Stimulated activated CD8-positive, alpha-beta memory T cell treated with anti-CD3 and anti-CD28 coated beads, Interleukin-4, amount 100 ng/mL, for 4 hours (primary cell): ENCODE measurements at places on chromosomes 6 and 20.
A peak's percentile ranks its signal among the peaks of the same experiment; 100 is the strongest.

DNA sequence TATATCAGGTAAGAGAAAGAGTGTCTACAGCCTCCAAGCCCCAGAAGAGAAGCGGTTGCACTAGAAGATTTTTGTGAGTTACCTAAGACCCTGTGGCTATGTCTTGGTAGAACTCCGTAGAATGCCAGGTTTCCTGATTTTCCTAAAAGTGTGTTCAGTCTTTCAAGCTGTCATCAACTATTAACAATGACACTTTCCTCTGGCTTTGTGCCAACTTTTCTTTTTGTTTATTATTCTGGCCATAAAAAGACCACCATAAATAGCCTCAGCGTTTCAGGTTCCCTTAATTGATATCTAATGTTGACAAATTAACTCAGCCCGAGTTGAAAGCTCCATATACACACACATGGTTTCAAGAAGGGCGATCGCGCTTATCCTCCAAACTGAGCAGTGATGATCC is 1.2 kb downstream of the PAK5 start:
- no peak for DNase-seq

- no peak for DNase-seq
These were observed 31.4 kb downstream of the ACSS2 start for GRCh38 chr20:34907616-34908469.

GRCh38 chr6:110284855-110285254 is 73.3 kb downstream of the METTL24 start:
- DNase-seq, result no peak

- DNase-seq, result no peak
These were observed 34.0 kb upstream of the SCGN start for GRCh38 chr6:25617997-25618396.

DNA sequence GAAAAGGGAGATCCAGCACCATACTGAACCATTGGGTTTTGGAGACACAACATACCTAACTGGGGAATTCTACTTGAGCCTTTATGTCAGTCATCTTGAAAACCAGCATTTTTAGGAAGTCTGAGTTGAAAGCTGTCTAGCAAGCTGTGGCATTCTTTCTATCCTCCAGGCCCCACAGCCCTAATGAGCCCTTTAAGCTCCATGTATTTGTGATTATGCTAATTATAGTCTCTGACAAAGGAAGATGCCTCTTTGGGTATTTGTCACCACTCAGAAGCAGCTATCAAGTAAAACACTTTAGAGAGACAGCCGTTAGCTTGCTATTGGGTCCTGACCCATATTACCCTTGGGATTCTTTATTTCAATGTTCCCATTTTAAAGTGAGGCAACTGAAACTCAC is 159.5 kb upstream of the MANEA start:
- no peak for DNase-seq

DNA sequence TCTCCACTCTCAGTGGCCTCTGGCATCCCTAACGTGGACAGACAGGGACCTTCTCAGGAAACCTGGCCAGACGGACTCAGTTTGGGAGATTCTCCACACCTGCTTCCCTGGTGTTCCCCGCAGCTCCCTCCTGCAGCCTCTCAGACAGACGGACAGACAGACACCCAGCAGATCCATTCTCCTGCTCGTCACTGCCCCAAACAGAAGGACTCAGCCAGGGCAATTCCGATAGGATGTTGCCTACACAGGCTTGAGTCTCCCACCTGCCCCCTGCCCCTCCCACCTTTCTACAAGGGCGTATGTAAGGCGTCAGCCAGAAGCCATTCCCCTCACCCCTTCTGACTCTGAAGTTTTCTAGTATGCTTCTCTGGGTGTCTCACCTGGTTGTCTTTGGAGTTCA is 428 bp downstream of the CCM2L start:
- DNase-seq, result no peak

DNA sequence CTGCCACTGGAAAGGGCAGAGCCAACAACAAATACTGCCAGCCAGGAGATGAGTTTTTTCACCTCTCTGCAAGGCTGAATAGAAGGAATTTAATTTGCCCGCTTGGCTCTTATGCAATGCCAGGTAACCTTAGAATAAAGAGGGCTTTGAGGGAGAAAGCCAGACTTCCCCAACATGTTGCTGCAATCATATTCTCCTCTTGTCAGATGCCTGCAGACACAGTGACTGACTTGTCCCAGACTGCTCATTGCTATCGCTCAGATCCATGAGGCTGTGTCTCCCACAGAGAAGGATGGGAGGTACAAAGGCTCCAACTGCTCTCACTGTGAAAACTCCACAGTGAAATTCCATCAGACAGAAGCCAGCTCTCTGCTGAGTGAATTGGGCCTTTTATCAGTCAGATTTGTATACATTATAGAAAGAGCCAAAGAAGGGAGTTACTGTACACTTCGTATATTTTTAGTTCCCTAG is 517.0 kb upstream of the ID4 start:
- DNase-seq, result no peak

DNA sequence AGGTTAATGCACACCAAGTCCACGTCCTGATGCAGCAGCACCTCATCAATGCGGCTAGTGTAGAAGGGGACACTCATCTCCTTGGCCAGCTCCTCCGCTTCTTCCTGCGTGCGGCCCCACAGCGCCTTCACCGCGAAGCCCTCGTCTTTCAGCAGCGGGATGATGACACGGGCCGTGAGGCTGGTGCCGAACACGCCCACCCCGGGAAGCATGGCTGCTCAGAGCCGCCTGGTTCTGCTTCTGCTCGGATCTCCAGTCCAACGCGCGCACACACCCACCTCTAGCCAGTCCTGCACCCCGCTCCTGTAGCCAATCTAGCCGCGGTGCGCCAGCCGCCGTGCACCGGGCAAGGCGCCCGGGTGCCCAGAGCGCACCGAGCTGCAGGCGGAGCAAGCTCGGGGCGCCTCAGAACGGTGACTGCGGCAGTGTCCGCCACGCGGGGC is 700 bp downstream of the GFOD1 start:
- DNase-seq, result peak; percentile 46

DNA sequence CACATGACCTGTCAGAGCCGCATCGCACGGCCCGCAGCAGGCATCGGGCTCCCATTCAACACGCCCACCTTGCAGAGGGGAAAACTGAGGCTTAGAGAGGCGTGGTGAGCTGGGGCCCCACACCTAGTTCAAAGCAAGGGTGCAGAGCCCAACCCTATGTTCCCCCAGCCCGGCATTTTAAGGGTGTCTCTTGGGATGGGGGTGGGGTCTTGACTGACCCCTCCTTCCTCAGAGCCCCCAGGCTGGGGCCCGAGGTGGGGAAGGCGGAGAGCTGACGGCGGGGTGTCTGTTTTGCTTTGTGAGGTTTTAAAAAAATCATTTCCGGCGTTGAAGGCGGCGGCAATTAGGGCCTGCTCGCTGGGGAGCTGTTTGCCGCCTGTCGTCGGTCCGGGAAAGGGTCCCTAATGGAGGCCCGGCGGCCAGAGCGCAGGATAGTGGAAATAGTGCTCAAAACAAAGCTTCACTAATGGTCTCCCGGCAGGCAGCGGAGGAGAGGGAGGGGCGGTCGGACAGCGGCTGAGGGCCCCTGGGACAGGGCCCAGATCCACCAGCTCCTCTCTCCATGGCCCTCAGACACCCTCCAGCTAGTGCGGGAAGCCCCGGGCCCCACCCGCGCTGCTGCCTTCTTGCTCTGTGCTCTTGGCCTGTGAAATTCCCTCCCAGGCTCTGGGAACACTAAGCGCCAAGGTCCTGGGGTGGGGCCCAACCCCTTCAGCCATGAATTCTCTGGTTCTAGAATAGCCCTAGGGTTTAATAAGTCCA is 11.9 kb downstream of the VSTM2L start:
- no peak for DNase-seq

DNA sequence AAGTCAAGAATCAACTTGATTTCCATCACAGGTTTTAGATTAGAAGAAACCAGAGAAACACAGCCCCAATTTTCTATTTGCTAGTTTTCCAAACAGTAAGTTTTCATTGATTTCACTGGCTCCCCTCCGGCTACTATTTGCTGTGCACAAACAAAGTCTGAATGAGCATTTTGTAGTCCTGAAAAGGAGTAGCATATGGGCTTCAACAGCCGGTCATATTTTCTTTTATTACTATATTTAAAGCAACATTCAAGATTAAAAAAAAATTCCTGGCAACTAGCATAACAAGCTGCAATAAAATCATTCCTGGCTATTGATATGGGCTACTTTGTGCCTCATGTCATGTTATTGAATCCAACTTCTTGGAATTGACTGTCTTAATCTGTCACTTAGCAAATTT is 48.3 kb downstream of the CARMIL1 start:
- DNase-seq, result no peak

- DNase-seq, result no peak
These were observed 139.5 kb downstream of the ERMARD start for GRCh38 chr6:169890901-169891300.

- no peak for DNase-seq
These were observed 2.8 kb downstream of the SERPINB9 start for GRCh38 chr6:2900221-2900807.

DNA sequence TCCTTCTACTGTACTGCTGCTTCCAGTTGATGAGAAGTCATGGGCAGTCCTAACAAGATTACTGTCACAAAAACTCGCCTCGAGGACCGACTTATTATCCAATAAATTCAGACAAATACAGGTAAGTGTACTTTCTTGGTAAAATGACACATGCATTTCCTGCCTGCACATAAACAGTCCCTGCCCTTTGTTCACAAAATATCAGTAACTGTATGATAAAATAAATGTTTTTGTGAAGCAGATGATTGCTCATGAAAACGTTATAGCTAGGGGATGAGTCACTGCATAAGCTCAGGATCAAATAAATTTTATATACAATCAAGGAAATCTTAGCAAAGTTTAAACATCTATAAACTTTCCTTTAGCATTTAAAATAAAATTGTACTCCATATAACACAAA is 164.5 kb upstream of the RIPOR2 start:
- DNase-seq, result no peak

DNA sequence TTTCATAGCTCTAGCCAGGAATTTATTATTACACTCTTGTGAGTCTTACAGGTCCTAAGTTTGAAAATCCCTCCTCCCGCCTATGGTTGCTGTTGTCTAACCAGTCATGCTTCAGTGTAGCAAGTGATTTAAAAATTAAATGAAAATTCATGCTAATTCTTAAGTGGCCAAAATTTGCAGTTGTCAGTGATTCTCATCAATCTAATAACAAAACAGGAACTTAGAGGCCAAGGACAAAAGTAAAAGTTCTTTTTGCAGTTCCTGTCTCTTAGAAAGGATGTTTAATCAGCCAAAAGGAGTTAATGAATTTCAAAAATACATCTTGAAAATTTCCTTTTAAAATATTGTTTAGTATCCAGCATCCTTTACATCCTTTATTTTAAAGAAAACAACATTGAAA is 36.3 kb downstream of the VTA1 start:
- DNase-seq, result no peak

GRCh38 chr6:150119173-150119572 is 23.7 kb upstream of the PPP1R14C start:
- DNase-seq, result no peak

GRCh38 chr6:168035098-168035660 is 37.7 kb downstream of the KIF25 start:
- DNase-seq, result no peak

DNA sequence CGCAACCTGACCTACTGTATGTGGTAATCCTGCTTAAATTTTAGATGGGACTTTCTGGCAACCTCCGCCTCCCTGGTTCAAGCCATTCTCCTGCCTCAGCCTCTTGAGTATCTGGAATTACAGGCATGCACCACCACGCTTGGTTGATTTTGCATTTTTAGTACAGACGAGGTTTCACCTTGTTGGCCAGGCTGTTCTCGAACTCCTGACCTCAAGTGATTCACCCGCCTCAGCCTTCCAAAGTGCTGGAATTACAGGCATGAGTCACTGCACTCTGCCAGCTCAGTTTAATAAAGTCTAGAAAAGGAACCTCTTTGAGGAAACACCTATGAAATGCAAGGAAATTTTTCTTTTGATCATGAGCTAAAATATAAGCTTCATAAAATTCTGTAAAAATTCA is 9.0 kb upstream of the PLCB4 start:
- no peak for DNase-seq

DNA sequence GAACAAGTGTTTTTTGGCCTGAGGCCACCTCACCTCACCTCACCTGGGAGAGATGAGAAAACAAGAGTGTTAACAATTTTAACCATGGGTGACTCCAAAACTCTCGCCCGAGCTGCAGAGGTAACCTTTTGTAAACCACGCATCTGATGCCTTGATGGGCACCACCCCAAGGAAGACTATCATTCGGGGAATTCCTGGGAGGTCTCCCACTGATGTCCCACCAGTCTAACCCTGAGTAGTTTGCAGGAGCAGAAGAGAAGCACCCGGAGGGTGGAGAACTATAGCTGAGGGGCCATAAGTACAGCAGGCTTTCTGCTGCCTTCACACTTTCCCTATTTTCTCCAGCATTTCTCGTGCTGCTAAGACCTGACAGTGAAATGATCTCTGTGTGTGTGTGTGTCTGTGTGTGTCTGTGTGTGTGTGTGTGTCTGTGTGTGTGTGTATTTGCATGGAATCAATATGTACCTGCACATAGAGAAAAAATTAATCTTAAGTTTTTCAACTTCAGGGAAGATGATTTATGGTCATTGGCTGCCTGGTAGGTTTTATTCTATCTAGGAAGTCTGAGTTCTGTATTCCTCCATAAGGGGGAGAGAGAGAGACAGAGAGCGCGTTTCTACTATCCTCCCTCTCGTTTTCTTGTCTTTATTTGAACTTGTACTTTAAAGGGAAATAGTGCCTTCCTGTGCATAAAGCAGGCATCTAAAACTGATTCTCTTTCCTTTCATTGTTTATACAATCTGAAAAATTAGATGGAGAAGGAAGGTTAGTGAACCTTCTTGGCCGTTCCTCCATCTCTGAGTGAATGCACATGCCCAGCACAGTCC is 75.8 kb downstream of the CAP2 start:
- no peak for DNase-seq

DNA sequence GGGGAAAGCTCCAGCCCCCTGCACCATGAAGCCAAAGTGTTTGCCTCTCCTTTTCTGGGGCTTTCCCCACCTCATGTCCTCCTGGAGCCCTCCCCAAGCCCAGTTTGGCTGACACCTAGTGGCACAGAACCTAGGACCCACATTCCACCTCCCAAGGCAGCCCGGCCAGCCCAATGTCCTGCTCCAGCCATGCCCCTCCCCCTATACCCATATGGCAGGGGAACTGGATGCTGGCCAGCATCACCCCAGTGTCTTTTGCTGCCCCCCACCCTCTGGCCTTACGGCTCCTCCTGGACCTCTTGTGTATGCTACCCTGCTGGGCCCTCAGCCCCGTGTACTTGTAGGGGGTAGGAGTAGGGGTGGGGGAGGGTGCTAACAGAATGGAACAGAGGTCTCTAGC is 170.1 kb downstream of the KIF6 start:
- DNase-seq, result no peak
